ENCODE measurements at places on chromosomes 6 and 20.

GRCh38 chr6:41677124-41677921, 39.1 kb downstream of the MDFI start:
- no peak for DNase-seq

DNA sequence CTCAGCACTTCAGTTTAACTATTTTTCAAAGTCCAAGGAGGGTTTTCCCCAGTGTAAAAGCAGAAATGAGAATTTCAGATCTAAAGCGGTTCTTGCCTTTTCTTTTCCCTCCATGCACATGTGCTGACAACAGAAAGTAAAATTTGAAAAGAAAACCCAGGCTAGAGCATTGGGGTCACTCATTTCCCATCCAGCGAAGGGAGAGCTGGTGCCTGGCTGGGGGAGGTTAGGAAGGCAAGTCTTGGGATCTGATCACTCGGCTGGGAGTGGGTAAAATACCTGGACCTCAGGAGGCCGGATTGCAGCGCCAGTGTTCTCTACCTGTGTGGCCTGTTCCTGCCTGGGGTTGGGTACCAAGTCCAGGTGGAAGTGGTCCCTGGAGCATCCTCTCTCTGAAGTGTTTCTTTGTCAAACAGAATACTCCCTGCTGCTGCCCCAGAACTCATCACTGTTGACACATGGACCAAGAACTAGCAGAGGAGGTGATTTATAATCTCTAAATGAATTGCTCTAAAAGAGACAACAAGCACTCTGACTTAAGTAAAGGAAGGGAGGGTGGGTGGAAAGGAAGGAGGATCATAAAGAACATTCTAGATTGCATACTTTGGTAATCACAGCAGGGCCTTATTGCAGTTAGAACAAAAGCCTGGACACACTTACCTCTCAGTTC, 136.0 kb downstream of the MTHFD1L start:
- DNase-seq: no peak

- no peak for DNase-seq
These were observed 91.6 kb upstream of the RIPOR2 start for GRCh38 chr6:25027221-25027916.

DNA sequence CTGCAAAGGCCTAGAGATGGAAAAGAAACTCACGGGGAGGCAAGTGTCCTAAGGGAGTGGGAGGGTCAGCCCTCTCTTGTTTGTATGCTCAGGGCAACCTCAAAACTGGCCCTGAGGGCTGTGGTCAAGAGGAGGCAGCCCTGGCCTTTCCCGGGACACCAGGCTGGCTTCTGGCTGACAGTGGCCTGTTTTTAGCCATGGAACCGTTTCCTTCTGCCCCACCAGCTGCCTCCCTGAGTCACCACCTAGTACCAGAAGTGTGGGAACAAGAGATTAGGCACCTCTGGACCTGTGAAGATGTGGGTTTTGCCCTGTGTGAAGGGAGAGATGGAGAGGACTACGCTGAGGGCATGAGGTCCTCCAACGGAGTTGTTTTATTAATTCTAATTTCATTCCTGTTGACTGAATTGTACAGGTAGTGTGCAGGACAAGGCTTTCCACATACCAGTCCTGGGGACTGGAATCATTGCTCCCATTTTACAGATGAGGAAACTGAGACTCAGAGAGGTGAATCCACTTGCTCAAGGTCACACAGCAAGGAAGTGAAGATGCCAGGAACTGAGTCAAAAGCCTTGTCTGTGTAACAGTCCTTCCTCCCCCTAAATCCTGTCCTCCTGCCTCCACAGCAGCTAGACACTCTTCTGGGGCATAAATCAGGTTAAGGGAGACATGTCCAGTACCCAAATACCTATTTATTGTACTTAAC, 5.5 kb downstream of the FOXS1 start:
- no peak for DNase-seq

DNA sequence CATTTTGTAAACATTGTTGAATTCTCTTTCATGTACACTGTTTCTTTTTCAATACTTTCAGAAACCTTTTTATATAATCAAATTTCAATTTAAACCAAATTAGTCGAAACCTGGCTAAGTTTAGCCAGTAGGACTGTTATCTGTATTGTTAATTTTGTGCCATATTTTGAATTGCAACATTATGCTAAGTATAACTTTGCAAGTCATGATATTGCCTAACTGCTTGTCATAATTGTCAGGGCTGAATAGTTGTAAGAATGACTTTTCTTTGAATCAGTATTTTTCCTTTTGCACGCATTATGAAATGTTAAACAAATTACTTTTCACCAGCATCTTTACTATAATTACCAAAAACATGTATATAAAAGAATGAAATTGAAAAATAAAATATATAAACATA, 82.7 kb downstream of the SAMD3 start:
- no peak for DNase-seq

DNA sequence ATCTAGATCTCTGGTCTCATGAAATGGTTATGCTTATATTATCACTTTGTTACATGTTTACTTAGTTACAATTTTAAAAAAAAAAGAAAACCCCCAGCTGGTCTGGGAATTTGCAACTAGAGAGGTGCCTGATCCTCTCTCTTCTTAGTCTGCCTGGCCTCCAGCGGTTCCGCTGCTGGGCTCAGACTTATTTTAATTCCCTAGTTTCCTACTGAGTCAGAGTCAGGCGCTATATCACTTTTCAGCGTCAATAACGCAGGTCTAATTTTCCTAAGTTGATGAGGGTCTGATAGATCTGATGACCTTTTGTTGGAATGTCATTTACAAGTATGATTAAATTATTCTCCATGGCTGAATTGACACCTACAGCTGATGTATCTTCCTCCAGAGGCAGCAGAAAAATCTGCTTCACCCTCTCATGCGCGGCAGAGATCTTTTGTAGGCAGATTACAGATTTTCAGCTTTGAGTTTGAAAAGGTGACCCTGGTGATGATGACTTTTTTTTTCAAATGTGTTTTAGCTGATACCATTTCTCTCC, 391.0 kb downstream of the CBLN4 start:
- DNase-seq: no peak

DNA sequence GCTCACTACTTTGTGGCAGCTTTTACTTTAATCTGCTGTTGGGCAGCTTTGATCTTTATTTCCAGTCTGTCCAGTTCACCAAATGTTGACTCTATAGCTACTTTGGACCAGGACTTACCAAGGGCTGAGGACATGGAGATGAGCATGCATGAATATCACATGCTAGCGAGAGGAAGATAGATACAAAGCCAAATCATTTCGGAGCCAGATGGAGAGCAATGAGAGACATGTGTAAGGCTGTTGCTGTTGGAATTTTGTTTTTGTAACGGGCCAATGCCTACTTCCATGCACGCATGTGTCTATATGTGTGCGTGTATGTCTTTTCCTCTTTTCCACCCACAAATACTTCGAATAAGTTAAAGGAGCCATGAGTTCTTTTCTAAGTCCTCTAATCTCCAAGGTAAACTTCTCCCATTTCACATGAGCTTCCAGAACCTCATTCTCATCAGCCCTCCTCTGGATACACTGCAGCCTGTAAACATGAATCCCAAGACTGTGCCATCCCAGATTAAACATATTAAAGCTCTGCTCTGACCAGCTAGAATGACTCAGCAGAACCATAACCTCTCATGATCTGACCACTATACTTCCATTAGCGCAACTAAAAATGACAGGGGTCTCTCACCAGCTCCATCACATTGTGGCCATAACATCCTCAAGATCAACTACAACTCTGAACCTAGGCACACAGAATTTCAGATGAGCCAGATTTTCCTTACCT, 160.7 kb downstream of the LRFN2 start:
- DNase-seq: no peak

DNA sequence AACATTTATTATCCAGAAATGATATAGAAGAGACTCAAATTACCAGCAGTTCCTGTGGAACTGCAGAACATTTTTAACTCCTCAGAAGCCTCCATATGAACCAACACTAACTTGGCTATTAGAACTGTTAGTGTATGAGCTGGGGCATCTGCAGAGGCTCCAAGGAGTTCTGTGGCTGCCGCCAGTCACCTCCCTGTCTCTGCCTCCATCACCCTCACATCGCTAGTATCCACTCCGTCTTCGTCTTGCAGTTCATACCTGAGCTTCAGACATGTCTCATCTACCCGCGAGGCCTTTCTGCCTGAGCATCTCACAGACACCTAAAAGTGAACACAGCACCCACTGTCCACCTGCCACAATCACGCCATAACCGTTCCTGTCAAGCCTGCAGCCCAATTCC, 89.5 kb upstream of the CST7 start:
- no peak for DNase-seq

- DNase-seq: no peak
These were observed 44.1 kb downstream of the SAMD3 start for GRCh38 chr6:130178692-130179091.

GRCh38 chr6:13696226-13696625, 15.4 kb downstream of the RANBP9 start:
- DNase-seq: no peak

DNA sequence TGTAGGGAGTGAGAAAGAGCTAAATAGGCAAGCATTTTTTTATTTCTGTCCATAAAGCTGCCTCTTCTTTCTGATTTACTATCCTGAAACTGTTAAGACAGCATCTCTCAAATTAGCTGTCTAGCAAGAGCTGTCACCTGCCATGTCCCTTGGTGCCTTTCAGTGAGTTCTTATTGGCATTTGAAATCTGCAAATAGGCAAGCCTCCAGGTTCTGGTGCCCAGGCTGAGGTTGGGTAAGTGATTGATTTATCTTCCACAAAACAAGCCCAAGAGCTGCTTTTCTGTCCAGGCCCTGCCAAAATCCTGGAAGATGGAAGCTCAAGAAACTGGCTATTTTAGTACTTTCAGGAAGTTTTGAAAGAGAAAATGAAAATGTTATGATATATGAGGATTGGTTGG, 22.4 kb downstream of the MANEA start:
- no peak for DNase-seq

DNA sequence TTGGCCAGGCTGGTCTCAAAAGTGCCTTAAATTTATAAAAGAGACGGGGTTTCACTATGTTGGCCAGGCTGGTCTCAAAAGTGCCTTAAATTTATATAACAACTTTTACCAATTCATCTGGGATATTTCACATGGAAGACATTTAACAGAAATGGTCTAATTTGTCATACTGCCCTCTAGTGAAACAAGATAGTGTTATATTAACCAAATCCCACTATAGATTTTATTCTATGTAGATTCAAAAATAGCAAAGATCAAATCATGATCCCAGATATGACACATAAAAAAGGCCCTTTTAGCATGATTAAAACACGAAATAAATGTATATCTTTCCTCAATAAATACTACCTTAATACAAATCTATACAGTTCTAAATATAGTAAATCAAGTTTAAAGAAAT, 102.8 kb upstream of the TFAP2D start:
- DNase-seq: no peak

DNA sequence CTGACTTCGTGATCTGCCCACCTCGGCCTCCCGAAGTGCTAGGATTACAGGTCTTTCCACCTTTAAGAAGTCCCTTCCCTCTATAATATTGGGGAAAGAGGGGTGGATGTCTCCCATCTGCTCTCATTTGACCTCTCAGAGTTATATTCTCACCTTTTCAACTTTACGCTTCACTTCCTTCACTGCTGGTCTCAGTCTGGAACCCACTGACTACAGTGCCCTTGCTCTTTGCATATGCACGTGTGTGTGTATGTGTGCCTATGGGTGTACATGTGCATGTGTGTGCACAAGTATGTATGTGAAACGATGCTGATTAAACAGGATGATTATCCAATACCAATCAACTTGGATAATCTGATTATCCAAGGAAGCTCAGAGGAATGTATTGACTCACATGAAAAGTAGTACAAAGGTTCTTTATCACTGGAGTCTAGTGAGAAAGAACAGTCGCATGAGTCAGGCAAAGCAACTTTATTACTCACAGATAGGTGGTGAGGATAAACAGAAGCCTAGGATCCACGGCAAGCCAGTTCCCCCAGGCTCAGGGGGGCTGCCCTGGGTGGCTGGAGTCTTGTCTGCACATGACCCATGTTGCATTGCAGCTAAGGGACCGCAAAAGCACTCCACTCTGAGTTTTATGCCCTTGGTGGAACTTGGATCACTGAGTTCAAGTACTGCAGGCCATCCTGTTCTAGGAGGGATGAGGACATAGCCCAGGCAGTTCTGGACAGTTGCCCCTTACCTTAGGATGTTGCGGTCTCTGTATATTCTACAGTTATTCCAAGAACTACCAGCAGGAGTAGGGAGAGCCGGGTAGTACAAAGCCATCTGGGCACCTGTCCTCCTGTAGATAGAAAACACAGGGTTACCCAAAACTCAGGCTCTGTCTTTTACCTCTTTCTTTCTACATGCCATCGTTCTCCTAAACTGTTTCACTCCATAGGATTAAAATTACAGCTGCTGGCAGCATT, 50.9 kb downstream of the SNRNP48 start:
- DNase-seq: no peak

DNA sequence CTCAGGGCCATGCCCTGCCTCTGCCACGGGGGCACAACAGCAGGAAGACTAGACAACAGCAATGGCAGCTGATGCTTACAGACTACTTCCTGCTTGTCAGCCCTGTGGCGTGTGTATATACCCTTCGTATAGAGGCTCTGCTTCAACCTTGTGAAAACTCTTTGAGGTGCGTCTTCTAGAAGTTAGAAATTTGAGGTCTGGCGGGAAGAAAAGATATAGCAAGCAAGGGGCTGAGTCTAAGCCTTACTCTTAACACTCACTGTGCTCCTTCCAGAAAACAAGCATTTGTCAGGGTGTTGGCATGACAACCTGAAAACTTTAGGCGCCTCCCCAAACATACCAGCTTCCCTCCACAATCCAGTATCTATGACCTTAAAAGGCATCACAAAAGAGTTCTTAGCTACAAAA, 33.3 kb downstream of the JPH2 start:
- no peak for DNase-seq

DNA sequence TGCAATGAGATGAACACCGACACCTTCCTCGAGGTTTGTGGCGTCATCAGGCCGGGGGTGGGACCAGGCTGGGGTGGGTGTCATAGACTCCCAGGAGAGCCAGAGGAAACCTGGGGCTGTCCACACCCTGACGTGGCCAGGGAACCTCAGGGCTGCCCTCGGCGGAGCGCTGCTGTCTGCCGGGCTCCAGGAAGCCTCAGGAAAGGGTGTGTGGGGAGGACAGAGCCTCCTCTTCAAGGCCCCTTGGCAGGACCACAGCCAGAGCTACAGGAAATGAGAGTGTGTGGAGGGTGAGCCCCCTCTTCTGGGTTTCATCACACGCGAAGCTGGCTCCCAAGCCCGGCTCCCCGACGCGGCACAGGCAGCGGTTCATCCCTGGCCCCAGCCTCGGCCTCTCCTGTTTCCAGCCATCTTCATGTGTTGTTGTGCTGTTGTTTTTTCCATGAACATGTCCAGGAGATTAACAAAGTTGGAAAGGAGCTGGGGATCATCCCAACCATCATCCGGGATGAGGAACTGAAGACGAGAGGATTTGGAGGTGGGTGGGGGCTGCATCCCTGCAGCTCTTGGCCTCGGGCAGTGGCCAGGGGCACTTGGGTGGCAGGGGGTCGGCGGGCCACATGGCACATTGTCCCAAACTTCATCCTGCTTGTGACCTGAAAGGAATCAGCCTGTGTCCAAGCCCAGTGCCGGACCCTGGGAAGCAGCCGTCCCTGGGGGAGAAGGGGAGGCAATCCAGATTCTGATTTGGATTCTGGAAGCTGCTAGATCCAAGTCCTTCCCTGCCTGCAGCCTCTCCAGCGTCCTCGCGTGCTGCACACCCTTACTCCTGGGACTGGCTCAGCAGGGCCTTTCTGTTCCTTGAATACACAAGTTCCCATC, 6.4 kb downstream of the NPEPL1 start:
- no peak for DNase-seq
